M059J (cell line): ENCODE measurements at places on chromosomes 13 and 19.
A peak's percentile ranks its signal among the peaks of the same experiment; 100 is the strongest.

DNA sequence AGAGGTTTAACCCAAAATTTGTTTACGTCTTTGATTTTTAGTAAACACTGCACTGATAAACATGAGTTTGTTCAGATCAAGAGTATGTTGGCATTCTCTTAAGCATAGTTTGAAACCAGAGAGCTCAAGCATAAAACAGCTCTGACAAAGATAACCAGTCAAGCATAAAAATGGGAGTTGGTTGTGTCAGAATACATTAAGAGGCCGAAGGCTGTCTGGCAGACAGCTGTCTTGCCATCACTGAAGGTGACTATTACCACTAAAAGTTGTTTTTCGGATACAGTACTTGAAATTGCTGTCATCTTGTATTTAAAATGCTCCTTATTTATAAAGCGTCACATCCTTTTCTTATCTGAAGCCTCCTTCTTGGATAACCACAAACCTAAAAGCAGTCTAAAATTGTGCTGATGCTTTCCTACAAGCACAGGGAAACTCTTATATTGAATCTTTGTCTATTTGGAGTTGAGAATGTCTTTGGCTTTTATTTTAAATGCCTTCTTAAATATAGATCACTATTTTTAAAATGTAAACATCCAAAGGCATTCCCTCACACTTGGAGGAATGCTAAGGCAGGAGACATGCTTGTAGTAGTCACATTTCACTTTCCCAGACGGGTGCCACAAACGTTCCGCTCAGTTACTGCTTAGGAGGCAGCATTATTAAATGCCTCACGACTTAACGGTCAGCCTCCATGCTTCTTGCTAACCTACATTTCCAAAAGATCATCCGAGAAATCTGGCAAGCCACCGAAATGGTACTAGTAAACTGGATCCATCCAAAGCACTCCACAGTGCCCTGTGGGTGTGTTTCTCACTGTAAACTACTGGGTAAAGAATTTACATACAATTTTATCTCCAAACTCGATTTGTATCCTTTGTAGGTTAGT is 1.5 kb downstream of the SMAD9 start:
- peak; percentile 39 for DNase-seq

DNA sequence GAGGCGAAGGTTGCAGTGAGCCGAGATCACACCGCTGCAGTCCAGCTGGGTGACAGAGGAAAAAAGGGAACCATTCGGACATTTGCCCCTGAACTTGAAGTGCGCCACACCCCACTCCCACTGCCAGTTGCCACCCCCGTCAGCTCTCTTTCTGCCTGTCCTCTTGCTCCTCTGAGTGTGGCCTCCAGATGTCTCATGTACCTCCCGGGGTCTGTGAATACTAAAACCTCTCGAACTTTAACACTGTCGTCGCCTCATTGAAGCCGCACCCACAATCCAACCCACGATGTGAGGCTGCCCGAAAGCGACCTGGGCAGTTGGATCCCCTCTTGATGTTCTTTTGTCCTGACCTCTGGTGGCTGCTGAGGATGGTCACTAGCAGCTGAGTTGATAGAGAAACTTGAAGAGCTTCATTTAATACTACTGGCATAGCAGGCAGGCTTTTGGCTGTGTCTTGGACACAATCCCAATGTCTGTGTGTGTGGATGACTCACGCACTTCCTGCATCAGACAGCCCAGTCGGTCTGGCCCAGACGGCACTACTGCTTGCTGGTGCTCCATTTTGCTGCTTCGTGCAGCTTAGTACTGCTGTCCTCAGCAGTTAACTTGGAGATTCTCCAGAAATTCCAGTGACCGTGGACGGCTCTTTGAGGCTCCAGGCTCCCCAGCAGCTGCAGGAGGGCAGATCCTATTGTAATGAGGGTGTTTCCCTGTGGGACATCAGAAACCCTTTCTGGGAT is 4.2 kb downstream of the FPR3 start:
- peak; percentile 98 for DNase-seq

GRCh38 chr19:52662631-52663030 is 24.5 kb upstream of the ZNF83 start:
- peak; percentile 71 for DNase-seq

DNA sequence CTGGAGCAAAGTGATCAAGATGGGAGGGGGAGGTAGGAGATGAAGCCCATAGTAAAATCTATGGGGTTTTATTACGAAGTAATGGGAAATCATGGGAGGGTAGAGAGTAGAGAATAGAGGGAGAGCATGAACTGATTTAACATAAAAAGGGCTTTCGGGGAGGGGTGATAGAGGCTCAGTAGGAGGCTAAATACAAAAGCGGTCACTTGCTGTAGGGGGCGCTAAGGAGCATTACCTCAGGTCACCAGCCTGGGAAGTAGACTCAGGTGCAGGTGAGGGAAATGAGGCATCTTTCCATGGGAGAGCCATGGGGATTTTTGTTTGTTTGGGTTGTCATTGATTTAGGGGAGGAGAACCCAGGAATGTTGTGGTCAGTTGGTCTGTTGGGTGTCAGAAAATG is 14.1 kb downstream of the KRTDAP start:
- DNase-seq, result no peak

DNA sequence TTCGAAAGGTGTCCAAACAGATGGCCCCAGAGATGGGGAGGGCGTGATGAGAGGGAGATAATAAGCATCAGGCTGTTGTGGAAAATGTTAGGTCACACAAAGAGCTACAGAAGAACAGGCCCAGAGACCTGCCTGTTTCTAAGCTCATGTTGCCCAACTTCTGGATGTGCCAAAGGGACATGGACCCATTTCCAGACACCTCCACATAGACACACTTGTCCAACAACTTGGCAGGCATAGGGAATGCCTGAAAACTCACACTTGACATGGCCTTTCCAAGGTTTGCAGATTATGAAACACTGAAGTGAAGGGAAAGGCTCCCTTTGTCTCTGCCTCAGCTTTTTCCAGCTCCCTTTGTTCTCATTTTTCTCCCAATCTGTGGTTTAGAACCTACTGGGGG is 43.5 kb upstream of the CYP2B6 start:
- no peak for DNase-seq

- peak; percentile 16 for DNase-seq
Observed at GRCh38 chr13:63208826-63209225, 1793.2 kb upstream of the PCDH20 start.

- no peak for DNase-seq
Observed at GRCh38 chr13:74107598-74107997, 26.6 kb downstream of the KLF12 start.

DNA sequence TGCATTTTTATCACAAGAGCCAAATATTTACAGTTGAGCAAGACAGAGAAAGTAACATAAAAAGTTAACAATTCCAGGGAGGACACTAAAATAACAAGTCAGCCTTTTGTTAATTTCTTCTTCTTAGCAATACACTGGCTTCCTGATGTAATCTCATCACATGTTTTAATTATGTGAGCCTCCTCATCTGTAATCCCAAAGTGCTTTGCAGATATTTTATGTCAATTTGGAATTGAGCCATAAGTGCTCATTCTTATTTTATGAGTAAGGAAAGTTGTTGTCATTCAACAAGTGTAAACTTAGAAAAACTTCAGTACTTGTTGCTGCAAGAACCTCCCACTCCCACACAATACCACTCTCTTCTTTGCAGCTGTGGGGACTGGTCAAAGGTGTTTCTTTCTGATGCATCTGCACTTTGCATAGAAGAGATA is 223.6 kb downstream of the GPC6 start:
- DNase-seq, result no peak

GRCh38 chr19:52230685-52231084 is 38.7 kb upstream of the ZNF766 start:
- no peak for DNase-seq

DNA sequence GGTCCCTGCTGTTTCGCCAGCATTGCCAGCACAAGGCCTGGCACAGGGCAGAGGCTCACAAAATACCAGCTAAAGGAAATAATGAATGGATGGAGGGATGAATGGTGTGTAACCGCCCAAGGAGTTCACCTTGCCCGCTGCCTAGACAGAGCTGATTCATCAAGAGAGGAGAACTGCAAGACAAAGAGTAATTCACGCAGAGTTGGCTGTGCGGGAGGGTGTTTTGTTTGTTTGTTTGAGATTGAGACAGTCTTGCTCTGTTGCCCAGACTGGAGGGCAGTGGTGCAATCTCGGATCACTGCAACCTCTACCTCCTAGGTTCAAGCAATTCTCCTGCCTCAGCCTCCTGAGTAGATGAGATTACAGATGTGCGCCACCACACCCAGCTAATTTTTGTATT is 3.0 kb downstream of the OPA3 start:
- DNase-seq, result peak; percentile 52

DNA sequence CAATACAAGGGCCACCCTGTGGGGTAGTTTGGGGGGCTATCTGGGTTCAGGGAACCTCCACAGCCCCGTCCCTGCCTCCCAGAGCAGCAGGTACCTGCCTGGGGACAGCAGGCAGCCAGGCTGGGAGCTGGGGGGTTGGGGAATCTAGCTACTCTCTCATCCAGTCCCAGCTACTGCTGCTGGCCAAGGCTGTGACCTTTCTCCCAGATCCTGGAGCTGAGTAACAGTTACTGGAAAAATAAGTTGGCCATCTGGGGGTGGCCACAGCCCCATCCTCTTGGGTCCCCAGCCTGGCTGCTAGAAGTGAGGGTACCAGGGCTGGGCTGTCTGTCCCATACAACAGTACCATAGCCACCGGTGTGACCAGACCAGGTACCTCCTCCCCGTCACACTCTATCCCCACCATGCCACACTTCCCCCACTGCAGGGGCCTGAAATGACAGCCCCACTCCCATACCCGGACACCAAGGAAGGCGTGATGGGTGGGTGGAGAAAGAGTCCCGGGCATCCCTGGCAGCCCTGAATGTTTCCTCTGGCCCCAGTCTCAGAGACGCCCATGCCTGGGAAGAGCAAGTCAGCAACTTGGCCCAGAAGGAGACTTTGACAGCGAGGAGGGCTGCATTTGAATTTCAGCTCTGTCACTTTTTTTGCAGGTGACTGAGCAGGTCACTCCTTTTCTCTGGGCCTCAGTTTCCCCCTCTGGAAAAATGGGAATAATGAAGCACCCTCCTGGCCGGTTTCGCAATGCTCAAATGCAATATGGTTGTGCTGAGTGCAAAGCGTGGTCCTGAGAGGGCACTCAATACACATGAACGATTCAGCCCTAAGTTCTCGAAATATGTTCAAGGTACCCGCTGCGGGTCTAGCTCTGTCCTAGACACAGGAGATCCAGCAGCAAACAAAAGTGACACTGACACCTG is 30.7 kb upstream of the NFIC start:
- peak; percentile 75 for DNase-seq

GRCh38 chr13:95317039-95317989 is 16.1 kb upstream of the ABCC4 start:
- DNase-seq, result peak; percentile 57

DNA sequence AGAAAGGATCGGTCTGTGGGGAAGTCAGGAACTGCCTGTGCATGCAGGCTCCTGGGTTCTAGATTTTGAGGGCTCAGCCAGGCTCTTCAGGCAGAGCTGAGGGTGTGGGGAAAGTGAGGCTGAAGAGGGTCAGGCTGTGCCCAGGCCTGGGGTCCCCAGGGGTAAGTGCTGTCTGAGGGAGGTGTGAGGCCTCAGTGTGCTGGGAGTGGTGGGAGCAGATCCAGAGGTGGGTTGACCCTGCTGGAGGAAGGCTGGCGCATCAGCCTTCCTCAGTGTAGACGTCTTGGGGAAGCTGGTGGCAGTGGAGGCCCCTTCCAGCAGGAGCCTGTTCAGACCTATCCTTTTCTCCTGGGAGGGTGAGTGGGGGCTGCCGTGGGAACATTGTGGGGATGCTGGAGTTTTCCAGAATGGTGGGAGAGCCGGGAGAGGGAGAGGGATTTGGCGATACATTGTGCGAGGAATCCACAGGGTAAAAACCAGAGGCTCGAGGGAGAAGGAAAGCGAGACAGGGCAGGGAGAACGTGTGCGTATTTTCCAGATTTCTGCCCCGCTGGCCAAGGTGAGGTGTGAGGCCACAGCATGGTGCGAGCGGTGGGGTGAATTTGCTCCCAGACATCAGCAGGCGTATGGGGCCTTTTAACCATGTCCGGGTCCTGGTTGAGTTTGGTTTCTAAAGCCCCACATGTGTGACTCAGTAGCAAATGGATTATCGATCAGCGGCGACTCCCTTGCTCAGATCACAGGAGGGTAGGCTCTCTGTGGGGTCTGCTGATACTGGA is 237.7 kb downstream of the TEX29 start:
- DNase-seq, result no peak

DNA sequence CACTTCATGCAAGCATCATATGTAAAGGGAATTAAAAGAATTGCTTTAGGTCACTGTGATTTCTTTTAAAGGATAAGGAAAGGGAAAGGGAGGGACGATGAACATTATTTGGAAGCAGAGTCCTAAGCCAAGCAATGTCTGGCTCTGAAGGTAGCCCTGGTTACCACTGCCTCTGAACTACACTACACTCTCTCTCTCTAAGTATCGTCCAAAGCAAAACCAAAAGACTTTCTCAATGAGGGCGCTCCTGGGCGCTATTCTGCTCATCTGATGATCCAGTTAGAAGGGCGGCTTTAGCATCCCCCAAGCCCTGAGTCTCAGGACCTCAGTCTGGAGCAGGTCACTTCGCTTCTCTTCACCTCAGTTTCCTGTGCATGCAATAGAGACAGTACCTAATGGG is 26.2 kb downstream of the FOXO1 start:
- DNase-seq, result no peak
